ENCODE measurements at places on chromosomes 2 and 18. TPM values are rescaled to one million over a fixed set of nuclear protein-coding genes. Genes with fewer than 3 reads are reported as not detected.

The ATG9A gene
- total RNA-seq, result 111 TPM

The RBMS1 gene
- total RNA-seq, result 14.8 TPM

GRCh38 chr2:221602938-221603337, 30.8 kb upstream of the EPHA4 start:
- DNase-seq, result no peak

- no peak for DNase-seq
These were observed 119.2 kb upstream of the SLC39A10 start for GRCh38 chr2:195537811-195538210.

GRCh38 chr2:32801741-32802140, 145.0 kb upstream of the LTBP1 start:
- DNase-seq, result no peak

DNA sequence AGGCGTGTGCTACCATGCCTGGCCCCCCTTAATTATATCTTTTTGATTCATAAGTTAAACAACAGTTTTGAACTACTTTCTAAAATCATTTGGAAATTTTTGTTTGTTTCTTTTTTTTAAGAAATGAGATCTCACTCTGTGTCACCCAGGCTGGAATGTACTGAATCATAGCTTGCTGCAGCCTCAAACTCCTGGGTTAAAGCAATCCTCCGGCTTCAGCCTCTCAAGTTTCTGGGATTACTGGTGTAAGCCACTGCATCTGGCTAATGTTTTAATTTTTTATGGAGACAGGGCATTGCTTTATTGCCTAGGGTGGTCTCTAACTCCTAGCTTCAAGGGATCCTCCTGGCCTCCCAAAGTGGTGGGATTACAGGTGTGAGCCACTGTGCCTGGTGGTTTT, 71.5 kb downstream of the BABAM2 start:
- DNase-seq, result no peak

- DNase-seq, result no peak
These were observed 247.1 kb upstream of the UBE2E3 start for GRCh38 chr2:180733330-180733729.
